T-helper 2 cell treated with Interferon-gamma antibody and Interleukin-4, amounts not matched to agents 5 μg/mL and 100 μg/mL, for 36 hours (primary cell): ENCODE measurements at places on chromosomes 13 and 19.

- DNase-seq: no peak
- H3K27me3 ChIP-seq: no peaks in the 10 kb centered on the region
- peaks cover 14% of the 10 kb centered on the region for H3K36me3 ChIP-seq
- H3K4me3 ChIP-seq: no peak overlapping the region
- no peak overlapping the region for H3K27ac ChIP-seq
- peaks cover 11% of the 10 kb centered on the region for H3K4me1 ChIP-seq
These were observed 8.1 kb upstream of the ICAM1 start for GRCh38 chr19:10262771-10263170.

GRCh38 chr19:44580366-44580895 lies 32.9 kb upstream of the IGSF23 start:
- no peaks in the 10 kb centered on the region for H3K27me3 ChIP-seq
- no peaks in the 10 kb centered on the region for H3K4me1 ChIP-seq
- no peak for DNase-seq
- H3K4me3 ChIP-seq: no peak overlapping the region

DNA sequence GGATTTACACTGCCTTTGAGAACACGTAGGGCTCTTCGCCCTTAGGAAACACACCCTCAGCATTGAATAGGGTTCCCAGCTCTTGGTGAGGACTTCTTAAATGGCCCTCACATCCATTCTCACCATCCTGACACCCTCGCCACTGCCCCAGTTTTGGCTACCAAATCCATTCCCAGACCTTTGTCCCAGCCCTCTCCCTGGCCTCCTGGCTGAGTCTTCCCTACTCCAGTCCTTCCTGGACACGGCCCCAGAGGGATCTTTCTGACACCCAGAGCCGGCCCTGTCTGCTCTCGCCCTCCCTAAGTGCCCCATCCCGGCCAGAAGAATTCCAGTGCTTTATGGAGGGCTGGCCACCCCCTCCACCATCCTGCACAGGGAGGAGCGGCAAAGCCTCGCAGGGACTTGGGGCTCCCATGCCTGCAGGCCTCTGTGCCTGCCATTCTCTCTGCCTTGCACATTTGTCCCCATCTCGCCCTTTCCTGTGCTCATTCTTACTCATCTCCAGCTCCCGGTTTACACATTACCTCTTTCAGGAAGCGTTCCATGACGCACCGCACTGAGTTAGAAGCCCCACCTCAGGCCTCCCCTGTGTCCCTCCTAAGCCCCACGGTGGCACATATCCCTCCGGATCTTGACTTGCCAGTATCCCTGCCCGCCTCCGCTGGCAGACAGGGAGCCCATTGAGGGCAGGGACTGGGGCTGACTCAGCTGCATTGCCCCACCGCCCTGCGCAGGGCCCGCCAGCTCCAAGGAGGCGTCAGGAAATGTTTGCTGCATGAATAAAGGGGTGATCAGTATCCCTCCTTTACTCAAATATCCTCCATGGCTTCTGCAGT lies 11.0 kb upstream of the KLK14 start:
- no peaks in the 10 kb centered on the region for H3K27me3 ChIP-seq
- peaks cover 9% of the 10 kb centered on the region for H3K4me1 ChIP-seq
- no peak for DNase-seq
- peaks cover 6% of the 10 kb centered on the region for H3K36me3 ChIP-seq

- no peaks in the 10 kb centered on the region for H3K4me1 ChIP-seq
- no peak for DNase-seq
- no peak overlapping the region for H3K27ac ChIP-seq
- no peaks in the 10 kb centered on the region for H3K36me3 ChIP-seq
- no peaks in the 10 kb centered on the region for H3K27me3 ChIP-seq
These were observed 187.0 kb downstream of the MYO16 start for GRCh38 chr13:108816375-108816774.

GRCh38 chr13:101289764-101290163 lies 126.5 kb downstream of the NALCN start:
- DNase-seq: no peak
- H3K4me1 ChIP-seq: no peaks in the 10 kb centered on the region
- H3K36me3 ChIP-seq: no peaks in the 10 kb centered on the region
- no peak overlapping the region for H3K4me3 ChIP-seq
- H3K27me3 ChIP-seq: peaks cover 5% of the 10 kb centered on the region
